ENCODE measurements at places on chromosomes 6 and 20.
A peak's percentile ranks its signal among the peaks of the same experiment; 100 is the strongest.

GRCh38 chr20:11153819-11154218 lies 480.0 kb upstream of the JAG1 start:
- DNase-seq, result no peak

GRCh38 chr6:90253631-90254030 lies 43.0 kb downstream of the BACH2 start:
- DNase-seq, result no peak

- no peak for DNase-seq
Observed at GRCh38 chr20:63574829-63575743, 1.0 kb upstream of the HELZ2 start.

DNA sequence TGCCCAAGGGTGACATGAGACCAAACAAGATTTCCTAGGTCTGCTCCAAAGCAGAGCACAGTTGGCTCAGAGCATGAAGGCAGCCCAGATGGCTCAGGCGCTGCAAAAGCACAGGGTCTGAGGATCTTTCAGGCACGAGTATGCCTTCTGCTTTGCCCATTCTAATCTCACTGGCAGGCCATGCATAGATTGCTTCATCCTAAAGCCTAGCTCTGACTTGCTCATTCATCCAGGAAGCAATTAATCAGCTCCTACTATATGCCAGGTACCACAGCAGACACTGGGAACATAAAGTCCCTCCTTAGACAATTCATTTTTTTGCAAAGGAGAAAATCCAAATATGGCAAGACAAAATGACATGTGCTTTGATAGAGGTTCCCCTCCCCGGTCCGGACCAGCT lies 31.2 kb downstream of the GPLD1 start:
- DNase-seq, result no peak

- DNase-seq, result no peak
Observed at GRCh38 chr20:46286382-46286781, 21.9 kb downstream of the CDH22 start.

DNA sequence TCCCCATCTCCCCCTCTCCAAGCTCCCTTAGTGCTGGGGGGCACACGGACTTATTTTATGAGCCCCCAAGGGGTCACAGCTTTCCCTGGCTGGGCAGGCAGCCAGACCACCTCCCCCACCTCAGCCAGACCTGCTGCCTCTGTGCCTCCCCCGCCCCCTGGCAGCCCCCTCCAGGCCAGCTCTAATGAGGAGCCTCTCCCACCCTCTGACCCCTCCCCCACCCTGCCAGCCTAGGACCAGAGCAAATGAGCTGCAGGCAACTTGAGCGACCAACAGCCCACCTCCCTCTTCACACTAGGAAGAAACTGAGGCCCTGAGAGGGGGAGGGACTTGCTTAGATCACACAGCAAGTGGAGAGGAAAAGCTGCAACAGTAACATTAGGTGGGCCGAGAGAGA lies 1.9 kb downstream of the GDF5 start:
- no peak for DNase-seq

GRCh38 chr6:1390133-1390945 lies 963 bp downstream of the FOXF2 start:
- no peak for DNase-seq

- peak; percentile 35 for DNase-seq
Observed at GRCh38 chr6:127515234-127515793, 3.8 kb downstream of the MTCL3 start.

DNA sequence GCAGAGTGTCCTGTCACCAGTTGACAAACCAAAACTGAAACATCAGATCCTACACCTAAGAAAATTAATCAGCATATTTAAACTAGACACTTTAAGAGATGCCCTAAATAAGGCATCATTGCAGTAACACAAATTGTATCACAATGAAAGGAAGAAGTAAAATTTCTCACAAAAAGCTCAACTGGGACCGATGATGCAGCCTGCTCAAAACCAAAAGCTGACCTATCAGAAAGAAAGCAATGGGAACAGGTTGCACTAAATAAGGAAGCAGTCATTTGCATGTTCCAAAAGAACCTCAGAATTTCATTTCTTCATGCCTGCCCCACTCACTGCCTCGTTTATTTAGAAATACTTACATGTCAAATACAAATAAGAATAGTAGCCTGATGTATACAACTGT lies 12.1 kb downstream of the HIVEP2 start:
- DNase-seq, result no peak

GRCh38 chr6:95768539-95768938 lies 191.2 kb downstream of the MANEA start:
- DNase-seq, result no peak

DNA sequence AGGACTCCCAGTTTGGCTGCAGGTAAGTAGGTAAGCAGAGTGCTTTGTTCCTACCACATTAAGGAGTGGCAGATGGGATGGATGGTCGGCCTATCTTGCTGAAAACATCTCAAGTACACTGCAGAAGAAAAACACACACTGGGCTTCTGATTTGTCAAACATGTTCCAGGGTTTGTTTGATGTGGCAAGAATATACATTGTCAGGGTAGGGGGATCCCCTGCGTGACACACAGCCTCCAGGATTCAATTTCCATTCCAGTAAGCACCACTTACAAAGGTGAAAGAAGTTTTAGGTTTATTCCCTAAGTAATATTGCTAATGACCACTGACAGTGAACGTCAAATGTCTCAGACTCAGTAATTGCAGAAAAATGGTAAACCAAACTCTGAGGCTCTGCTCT lies 26.0 kb upstream of the KIF16B start:
- no peak for DNase-seq

DNA sequence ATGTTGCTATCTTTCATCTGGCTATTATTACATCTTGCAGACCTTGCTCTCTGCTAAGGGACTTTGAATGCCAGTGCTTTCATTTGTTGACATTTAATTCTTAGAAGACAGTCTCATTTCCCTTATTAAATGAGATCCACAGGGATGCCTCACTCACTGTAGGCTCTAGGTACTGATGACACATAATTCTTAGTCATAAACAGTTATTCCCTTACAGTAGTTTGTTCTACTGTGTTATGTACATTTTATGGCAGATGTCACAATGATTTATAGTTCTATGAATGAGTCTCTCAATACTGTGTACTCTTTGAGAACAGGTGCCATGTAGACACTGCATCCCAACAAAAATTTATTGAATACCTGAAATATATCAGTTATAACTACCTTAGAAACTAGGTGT lies 70.3 kb downstream of the FAM83B start:
- DNase-seq, result no peak

DNA sequence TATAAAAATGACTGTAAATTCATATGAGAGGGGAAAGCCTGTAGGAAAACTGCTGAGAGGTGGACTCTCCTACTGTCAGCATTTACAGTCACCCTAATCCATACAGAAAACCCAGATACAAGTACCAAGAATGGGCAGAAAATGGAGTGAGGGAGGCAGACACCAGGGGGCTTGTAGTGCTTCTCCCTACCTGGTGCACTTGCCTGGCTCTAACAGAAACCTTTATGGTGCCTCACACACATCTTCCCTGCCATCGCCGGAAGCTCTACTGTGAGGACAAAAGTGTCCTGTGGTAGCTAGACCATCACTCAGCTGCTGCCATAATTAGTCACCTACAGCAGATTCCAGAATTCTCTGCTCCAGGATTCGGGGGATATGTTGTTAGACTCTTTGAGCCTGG lies 441.3 kb downstream of the TFAP2B start:
- no peak for DNase-seq

DNA sequence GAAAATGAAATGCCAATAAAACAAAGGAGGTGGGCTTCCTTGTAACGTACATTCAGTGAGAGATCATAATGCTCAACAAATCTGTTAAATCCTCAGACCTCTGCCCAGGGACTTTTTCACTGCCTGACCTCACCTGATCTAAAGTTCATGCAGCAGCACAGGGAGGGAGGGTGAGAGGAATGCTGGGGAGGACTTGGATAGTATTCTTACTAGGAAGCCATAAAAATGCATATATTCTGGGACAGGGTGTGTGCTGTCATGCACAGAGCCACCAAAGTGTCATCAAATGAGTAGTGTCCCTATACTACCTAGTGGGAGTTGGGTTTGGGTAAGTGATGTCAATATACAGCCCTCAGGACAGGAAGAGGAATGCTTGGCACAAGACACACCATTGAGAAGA lies 32.6 kb downstream of the CLIC5 start:
- DNase-seq, result no peak

- peak; percentile 38 for DNase-seq
Observed at GRCh38 chr20:22430154-22430745, 154.1 kb downstream of the FOXA2 start.

GRCh38 chr6:34462551-34462971 lies 3.3 kb upstream of the PACSIN1 start:
- no peak for DNase-seq

DNA sequence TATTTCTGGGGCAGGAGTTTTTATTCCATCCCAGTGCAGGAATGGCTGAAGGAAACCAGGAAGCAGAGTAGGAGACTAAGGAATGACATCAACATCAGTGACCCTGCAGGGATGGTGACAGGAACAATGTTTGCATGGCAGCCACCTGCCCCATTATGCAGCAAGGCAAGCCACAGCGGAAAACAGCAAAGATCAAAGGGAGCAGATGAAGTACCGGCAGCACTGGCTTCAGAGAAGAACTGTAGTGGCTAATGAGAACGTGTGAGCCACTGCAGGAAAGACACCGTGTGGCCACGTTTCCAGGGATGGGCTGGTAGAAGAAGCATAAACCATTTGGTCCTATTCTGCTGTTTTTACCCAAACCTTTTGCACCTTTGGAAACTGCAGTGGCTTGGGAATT lies 52.9 kb upstream of the TAB2 start:
- DNase-seq, result no peak

- DNase-seq, result no peak
Observed at GRCh38 chr6:49453221-49453620, 9.8 kb downstream of the MMUT start.

DNA sequence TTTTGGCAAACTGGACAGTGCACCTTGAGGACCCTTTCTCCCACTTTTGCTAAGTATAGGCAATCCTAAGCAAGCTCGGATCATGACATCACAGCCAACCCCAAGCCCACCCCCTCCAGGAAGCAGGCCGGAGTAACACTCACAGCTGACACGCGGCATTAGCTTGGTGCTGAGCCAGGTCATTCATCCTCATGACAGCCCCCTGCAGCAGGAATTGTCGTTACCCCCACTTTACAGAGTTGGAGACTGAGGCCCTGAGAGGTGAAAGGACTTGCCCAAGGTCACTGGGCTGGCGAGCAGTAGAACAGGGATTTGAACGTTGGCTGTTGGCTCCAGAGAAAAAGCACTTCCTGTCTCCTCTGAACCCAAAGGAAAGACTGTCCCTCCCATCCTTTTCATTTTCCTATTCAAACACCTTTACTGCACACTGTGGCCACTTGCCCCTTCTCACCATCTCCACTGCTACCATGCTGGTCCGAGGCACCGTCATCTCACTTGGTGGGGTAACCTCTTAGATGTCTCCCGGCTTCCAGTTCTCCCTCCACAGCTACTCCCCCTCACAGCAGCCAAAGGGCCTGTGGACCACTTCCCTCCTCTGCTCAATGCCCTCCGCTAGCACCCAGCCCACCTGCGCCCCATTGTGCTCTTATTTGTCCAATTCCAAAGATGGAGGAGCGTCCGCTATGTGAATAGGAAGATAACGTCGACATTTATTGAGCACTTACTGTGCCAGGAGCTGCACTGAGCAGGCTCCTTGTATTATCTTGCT lies 84.7 kb downstream of the PREX1 start:
- no peak for DNase-seq

GRCh38 chr20:33154252-33154651 lies 13.7 kb upstream of the BPIFA2 start:
- DNase-seq, result no peak

GRCh38 chr6:154164397-154164796 lies 125.4 kb downstream of the OPRM1 start:
- DNase-seq, result no peak

DNA sequence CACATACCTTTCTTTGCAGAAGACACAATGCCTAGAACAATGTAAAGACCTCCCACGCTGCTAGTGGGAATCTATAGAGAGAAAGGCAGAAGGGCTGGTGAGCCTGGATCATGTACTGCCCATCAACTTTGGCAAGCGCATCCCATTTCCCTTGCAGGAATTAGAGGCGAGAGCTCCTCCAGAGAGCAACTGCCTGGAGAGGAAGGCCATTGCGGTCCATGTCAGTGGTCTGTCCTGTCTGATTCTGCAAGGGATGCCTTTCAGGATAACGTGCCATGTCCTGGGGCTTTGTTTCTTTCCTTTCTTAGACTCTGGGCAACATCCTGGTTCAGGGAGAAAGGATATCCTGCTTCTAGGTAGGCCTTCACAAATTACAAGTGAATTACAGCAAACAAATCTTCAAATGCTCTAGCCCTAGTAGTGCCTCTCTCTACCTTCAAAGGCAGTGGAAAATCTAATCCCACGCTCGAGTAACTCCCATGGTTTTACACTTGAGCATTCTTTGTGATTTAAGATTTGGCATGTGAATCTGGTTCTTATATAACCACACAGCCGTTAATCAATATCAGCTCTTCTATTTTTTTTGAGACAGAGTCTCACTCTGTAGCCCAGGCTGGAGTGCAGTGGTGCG lies 38.5 kb downstream of the GCNT2 start:
- DNase-seq, result no peak

- peak; percentile 33 for DNase-seq
Observed at GRCh38 chr6:31079656-31080261, 32.6 kb downstream of the C6orf15 start.

GRCh38 chr20:41304002-41304401 lies 13.5 kb downstream of the ZHX3 start:
- no peak for DNase-seq

- DNase-seq, result no peak
Observed at GRCh38 chr6:79694156-79694555, 63.0 kb downstream of the SH3BGRL2 start.

DNA sequence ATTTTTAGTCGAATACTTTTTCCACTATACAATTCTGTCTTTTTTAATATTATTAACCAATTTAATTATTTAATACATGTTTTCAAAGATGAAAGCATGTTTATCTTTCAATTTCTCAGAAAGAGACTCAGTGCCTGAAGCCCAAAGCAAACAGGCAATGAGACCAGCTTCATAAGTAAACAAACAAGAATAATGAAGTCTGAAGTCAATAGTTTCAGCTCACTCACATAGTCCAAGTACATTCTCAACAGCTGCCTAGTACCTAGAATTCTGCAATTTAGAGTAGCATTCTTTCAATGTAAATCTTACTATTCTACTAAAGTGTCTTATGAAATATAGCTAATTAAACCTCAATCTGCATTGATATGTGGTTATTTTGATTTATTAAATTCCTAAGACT lies 626.5 kb upstream of the NRSN1 start:
- no peak for DNase-seq

DNA sequence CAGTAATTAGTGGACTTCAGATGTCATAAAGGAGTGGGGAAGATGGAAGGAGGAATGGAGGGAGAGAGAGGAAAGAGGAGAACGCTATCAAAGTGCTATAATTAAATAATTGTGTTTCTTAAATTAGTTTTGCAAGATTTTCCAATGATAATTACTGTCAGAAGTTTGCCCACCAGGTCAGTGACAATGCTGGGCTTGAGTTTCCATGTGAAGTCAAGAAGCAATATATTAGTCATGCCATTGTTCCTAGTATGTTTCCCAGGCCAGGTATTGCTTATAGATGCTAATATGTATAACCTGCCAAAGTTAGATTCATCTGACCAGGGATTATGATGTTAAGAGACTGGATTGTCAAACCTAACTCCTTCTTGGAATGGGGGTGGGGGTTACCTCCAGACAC lies 131.9 kb downstream of the GJA10 start:
- DNase-seq, result no peak

Measured in NT2/D1 (cell line).